HS-5 (cell line): ENCODE measurements at places on chromosomes 7 and 10.

GRCh38 chr10:131065673-131066305 is 245.7 kb downstream of the TCERG1L start:
- no peak for DNase-seq

DNA sequence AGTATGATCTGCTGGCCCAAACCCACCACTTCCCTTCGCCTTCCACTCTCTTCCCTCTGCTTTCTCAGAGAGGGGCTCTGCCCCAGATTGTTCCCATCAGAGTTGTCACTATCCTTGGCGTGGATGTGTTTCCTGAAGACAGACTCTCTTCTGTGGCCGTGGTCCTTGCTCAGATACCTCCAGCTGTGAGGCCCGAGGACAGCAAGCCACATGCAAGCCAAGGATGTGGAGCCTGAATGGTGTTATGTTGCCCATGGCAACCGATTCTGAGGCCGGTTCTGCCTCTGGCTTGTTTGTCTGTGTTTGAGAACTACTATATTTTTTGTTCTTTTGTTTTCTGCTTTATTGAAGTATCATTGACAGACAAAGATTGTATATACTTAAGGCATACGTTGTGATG is 247.4 kb upstream of the PODXL start:
- no peak for DNase-seq

DNA sequence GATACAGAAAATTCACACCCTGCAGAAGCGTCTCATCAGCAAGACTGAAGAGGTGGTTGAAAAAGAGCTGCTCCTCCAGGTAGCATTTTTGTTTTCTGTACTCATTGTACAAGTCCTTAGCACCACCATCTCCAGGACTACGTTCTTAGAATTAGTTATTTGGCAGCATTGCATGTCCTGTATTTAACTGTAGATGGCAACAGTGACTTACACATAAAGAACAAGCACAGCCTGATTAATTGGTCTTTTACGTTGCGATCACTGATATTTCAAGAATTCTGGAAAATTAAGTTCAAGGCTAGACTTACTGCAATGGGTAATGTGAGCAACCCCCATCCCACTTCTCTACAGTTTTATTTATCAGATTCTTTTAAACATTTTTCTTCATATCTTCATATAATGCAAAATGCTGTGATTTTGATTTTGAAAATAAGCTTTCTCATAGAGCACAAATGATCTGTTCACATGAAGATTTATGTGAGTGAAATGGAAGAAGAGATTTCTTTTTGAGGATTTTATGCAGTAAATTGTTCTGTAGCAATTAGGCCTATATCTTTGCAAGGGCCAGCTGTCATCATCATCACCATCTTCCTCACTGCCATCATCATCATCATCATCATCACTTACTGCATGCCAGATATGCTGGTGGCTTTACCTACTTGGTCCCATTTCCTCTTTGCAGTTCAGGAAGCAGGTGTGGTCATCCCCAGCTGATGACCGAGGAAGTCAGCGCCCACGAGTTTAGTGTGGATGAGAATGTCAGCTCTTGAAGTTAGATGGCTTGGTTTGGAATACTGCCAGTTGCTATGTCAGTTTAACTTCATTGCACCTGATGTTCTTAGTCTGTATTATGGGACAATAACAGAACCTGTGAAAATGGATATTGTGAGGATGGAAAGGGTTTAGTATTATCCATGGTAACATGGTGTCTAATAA is 53.4 kb downstream of the CFAP58 start:
- DNase-seq: peak; percentile 8

DNA sequence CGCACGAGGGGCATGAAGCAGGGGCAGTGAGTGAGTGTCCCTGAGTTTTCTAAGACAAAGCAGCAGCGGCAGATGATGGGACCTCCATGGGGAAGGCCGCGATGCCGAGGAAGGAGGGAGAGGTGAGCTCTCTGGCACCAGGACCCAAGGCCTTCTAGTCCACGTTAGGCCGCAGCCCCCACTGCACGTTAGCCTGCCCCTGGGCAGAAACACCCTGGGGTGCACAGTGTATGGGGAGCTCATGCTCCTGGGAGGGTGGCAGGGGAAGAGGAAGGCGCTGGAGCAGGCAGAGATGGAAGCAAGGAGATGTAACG is 97.3 kb upstream of the IKZF1 start:
- DNase-seq: no peak

DNA sequence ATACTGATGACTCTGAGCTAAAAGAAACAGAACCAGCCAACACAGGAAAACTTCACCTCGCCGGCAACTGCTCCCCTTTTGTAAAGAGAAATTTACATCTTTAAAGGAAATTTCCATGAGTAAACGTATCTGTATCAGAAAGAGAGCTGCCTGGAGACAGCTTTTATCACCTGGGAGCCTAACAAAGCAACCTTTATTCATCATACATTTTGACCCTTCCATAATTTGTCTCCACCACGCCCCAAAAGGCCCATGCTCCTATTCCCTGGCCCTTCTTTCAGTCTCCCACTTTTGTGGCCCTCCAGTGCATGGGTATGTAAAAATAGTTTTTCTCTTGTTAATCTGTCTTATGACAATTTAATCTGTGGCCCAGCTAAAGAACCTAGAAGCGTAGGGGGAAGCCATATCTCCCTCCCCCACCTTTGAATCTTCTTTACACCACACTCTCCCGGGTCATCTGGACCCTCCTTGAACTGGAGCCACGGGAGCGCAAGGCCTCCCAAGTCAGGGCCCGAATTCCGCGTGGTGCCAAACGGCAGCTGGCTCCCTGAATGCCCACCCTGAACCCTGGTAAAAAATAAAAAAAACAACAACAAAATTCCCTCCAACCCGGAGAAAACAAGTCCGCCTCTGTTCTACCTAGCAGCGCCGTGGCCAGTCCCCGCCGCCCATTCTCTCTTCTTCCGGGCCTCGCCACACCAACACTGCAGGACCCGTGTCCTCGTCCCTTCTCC is 15.4 kb upstream of the FKBP9 start:
- DNase-seq: no peak

- DNase-seq: no peak
These were observed 772 bp downstream of the HDAC9 start for GRCh38 chr7:18496341-18496700.

DNA sequence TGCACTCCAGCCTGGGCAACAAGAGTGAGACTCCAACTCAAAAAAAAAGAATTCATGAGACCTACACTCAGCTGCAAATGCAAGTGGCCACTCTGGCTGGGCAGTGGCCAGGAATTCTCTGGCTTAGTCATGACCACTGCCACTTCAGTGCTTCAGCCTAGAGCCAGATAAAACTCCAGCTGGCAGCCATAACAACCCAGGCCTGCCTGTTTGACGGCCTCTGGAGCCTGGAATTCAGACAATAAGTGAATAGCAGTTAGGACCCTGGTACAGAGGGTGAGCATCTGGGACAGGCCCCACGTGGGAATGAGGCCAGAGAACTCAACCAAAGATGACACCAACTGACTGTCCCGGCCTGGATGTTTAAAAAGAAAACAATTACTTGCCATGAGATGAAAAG is 18.9 kb downstream of the RCC1L start:
- DNase-seq: peak; percentile 10

DNA sequence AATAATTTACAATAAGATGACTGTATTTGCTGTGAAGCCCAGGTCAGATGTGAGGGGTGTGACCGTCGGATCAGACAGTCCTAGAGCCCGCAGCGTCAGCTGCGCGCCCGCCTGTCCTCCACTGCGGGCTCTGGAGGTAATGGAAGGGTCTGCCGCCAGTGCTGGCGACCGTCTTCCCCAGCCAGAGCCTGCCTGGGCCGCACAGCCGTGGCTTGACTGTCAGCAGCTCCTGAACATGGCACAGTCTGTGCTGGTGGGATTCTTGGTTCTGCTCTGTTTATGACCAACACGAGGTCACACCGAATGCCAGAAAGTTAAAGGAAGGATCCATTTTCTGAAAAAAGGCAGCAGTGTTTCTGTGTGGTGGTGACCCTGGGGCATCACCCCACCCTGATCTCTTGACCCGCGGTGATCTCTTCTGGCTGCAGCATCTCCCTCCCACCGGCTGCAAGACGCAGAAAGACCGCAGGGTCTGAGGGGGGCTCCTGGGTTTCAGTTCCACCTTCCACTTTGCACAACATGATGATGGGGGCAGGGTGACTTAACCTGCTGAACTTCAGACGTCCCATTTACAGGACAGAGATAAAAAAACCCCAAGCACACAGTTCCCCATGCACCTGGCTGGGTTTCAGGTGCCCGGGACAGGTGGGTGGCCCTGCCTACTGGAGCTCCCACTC is 103.7 kb downstream of the DNAJB6 start:
- no peak for DNase-seq

DNA sequence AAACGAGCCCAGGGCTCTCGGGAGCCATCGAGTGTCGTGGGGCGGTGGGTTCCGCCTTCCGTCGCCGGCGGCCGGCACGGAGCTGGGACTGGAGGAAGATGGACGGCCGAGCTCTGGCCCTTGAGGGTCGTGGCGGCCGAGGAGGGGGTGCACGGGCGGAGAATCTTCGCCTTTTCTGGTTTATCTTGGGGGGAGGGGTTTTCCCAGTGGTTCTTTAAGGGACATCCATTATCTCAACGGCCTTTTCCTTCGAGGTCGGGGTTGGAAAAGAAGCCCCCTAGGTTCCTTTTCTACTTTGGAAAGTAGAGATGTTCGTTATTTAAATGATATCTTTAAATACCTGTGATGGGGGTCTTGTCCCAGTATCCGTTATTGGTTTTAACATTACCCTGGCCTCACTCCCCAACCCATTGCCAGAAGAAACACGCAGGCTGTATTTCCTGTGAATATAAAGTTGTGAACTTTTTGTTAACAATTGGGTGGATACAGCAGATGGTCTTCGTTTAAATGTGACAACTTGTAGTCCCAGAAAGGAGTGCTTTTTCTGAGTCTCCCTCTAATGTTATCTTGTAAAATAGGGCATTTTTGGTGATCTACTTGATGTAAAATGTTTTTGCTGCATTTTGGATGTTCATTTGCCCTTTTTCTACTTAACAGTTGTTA is 765 bp downstream of the CCAR1 start:
- no peak for DNase-seq

DNA sequence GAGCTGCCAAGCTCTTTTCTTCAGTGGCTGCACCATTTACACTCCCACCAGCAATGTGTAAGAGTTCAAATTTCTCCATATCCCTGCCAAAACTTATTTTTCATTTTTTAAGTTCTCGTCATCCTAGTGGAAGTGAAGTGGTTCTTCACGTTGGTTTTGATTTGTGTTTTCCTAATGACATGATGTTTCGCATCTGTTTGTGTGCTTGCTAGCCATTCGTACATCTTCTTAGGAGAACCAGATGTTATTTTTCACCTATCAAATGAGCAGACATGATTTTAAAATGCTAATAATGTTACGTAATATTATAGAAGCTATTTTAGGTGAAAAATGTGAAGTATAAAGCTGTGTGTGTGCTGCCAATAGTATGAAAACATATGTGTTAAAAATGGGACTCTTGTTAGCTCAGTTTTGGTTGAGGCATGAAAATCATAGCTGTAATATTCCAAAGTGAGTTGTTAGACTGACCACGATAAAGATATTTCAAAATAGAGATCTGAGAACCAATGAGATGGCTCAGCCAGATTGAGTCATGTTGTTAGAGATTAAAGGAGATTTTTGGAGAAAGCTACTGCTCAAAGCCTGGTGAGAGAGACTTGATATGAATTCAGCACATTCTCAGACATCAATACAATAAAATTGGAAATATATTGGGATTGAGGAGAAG is 25.9 kb upstream of the GALNT11 start:
- no peak for DNase-seq

GRCh38 chr10:29751240-29751639 is 116.5 kb upstream of the SVIL start:
- DNase-seq: no peak

GRCh38 chr10:92156874-92157773 is 133.8 kb downstream of the CPEB3 start:
- no peak for DNase-seq
